ENCODE measurements at places on chromosomes 12 and 14. TPM values are rescaled to one million over a fixed set of nuclear protein-coding genes. Genes with fewer than 3 reads are reported as not detected.

Gene AVPR1A
- 50.4 TPM for total RNA-seq

DNA sequence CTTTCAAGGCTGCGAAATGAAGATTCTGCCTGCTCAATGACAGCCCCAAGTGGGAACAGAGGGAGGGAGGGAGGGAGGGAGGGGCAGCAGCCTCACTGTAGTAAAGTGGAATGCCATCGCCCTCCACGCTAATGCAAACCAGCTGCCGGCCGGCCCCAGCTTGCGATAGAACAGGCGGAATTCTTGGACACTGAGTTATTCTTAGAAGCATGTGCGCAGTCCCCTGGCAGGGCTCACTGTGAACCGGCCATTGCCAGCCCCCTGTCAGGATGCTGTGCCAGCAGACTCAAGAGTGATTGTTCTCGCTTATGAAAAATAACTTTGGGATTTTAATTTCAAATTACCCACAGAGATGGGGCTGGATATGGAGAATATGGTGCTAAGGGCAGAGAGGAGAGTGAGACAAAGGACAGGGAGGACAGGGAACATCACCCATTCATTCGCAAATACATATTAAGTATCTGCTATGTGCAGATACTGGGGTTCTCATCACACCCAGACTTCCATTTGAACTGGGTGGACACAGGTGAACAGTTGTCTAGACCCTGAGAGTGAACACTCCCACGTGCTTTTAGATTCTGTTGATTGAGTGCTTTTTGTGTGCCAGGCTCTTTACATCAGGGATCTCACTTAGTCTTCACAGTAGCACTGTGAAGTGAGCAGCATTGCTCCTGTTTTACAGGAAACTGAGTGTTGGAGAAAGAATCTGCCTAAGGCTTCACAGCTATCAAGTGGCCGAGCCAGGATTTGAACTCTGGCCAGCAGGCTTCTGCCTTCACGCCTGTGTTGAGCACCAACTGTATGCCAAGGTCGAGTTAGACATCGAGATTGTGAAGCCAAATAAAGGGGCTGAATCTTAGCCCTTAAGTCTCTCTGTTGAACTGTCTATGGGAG is 192.9 kb downstream of the C12orf75 start:
- DNase-seq: no peak

DNA sequence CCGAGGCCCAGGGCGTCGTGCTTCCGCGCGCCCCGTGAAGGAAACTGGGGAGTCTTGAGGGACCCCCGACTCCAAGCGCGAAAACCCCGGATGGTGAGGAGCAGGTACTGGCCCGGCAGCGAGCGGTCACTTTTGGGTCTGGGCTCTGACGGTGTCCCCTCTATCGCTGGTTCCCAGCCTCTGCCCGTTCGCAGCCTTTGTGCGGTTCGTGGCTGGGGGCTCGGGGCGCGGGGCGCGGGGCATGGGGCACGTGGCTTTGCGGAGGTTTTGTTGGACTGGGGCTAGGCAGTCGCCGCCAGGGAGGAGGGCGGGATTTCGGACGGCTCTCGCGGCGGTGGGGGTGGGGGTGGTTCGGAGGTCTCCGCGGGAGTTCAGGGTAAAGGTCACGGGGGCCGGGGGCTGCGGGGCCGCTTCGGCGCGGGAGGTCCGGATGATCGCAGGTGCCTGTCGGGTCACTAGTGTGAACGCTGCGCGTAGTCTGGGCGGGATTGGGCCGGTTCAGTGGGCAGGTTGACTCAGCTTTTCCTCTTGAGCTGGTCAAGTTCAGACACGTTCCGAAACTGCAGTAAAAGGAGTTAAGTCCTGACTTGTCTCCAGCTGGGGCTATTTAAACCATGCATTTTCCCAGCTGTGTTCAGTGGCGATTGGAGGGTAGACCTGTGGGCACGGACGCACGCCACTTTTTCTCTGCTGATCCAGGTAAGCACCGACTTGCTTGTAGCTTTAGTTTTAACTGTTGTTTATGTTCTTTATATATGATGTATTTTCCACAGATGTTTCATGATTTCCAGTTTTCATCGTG is 612 bp downstream of the MDM2 start:
- DNase-seq: peak; percentile 87

Gene SERPINA4
- total RNA-seq: not detected

DNA sequence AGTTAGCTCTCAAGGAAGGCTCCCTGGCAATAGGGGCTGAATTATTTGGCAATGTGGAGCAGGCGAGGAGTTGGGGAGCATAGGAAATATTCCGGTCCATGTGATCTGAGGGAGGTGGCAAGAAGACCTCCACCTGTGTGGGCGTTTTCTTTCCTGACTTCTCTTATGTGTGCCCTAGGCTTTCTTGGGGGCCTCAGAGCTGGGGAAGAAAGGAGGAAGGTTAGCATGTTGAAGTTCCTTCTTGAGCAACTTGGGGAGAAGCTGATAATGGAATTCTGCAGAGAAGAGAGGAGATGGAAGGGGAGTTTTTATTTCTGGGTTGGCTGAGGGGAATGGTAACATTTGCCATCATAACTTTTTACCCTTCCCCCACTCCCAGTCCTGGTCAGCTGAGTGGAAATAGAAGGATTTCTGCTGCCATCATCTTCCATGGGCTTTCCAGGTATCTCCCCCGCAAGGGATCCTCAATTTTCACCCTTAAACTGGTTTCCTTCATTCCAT is 1.2 kb downstream of the DTX3 start:
- DNase-seq: no peak
